K562 (cell line): ENCODE measurements at places on chromosomes 7 and 10.

GRCh38 chr10:88889559-88890337, 9.7 kb downstream of the STAMBPL1 start:
- DNase-seq: no peak

- no peak for DNase-seq
Measured at GRCh38 chr7:80785276-80785675, 133.6 kb downstream of the SEMA3C start.

GRCh38 chr7:67448271-67448670, 451.6 kb downstream of the TYW1 start:
- DNase-seq: no peak

GRCh38 chr10:87966459-87966858, 103.0 kb downstream of the PTEN start:
- DNase-seq: no peak

GRCh38 chr10:44369854-44370253, 15.0 kb downstream of the CXCL12 start:
- no peak for DNase-seq

DNA sequence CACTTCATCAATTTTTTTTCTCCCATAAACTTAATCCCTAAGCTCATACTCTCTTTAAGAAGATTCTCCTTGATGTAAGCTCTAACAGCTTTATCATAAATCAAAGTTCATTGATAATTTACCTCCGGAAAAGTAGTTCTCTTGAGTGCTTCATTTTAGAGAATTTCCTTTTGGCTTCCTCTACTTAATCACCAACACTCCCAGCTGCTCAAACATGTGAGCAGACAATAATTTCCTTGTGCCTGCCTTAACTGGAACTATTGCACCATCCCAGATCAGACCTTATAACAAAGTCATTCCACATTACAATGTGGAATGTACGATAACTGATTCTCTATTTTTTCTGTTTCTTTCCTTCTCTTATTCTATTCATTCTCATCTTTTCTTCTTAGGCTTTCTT, 5.9 kb downstream of the FEZF1 start:
- DNase-seq: no peak
